Activated CD8-positive, alpha-beta T cell treated with anti-CD3 and anti-CD28 coated beads, Interleukin-2, amount 10 ng/mL, durations not matched to agents 7 days and 5 days (primary cell): ENCODE measurements at places on chromosomes 4 and X. TPM values are rescaled to one million over a fixed set of nuclear protein-coding genes. Genes with fewer than 3 reads are reported as not detected.

ANOS1 gene
- total RNA-seq: 0.03 TPM

VCX3A gene
- not detected for total RNA-seq

TRAM1L1 gene
- not detected for total RNA-seq

ARR3 gene
- not detected for total RNA-seq

MAGEA2 gene
- not detected for total RNA-seq

LETM1 gene
- 56.6 TPM for total RNA-seq

- no peaks in the 10 kb centered on the region for H3K4me1 ChIP-seq
- H3K27me3 ChIP-seq: no peaks in the 10 kb centered on the region
- H3K4me3 ChIP-seq: no peak overlapping the region
- no peaks in the 10 kb centered on the region for H3K36me3 ChIP-seq
- DNase-seq: no peak
Observed at GRCh38 chr4:167290678-167291077, 56.4 kb upstream of the SPOCK3 start.

GRCh38 chr4:76954489-76954888, 4.9 kb downstream of the SEPTIN11 start:
- H3K36me3 ChIP-seq: peaks cover 9% of the 10 kb centered on the region
- H3K27ac ChIP-seq: no peak overlapping the region
- no peak overlapping the region for H3K4me3 ChIP-seq
- H3K4me1 ChIP-seq: peaks cover 13% of the 10 kb centered on the region
- DNase-seq: no peak

GRCh38 chr4:124943145-124943889, 230.8 kb upstream of the ANKRD50 start:
- no peaks in the 10 kb centered on the region for H3K36me3 ChIP-seq
- no peaks in the 10 kb centered on the region for H3K4me1 ChIP-seq
- no peak for DNase-seq
- no peaks in the 10 kb centered on the region for H3K27me3 ChIP-seq
- H3K4me3 ChIP-seq: no peak overlapping the region

DNA sequence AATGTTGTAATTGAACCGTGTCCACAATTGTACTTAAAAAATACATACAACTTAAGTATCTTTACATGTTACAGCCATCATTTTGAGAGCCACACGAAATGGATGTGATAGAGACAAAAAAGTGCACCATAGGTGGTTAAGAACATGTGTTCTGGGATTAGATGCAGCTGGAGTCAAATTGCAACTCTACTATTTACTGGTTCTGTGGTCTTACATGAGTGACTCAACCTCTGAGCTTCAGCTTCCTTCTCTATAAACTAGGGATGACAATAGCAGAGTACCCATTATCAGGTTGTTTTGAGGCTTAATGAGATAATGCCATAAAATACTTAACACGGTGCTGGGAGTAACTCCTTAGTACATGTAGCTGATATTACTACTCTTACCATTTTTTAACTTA, 130.4 kb downstream of the IDS start:
- no peak overlapping the region for H3K4me3 ChIP-seq
- H3K27me3 ChIP-seq: no peaks in the 10 kb centered on the region
- no peaks in the 10 kb centered on the region for H3K4me1 ChIP-seq
- H3K36me3 ChIP-seq: no peaks in the 10 kb centered on the region
- no peak for DNase-seq

GRCh38 chr4:87574996-87575395, 33.3 kb upstream of the DSPP start:
- H3K27ac ChIP-seq: no peak overlapping the region
- H3K36me3 ChIP-seq: no peaks in the 10 kb centered on the region
- no peak for DNase-seq
- H3K4me1 ChIP-seq: peaks cover 10% of the 10 kb centered on the region
- H3K4me3 ChIP-seq: no peak overlapping the region
- peaks cover 9% of the 10 kb centered on the region for H3K27me3 ChIP-seq

GRCh38 chrX:10259716-10260115, 102.9 kb downstream of the CLCN4 start:
- DNase-seq: no peak
- no peak overlapping the region for H3K27ac ChIP-seq
- no peaks in the 10 kb centered on the region for H3K36me3 ChIP-seq
- H3K4me3 ChIP-seq: no peak overlapping the region
- H3K4me1 ChIP-seq: no peaks in the 10 kb centered on the region

DNA sequence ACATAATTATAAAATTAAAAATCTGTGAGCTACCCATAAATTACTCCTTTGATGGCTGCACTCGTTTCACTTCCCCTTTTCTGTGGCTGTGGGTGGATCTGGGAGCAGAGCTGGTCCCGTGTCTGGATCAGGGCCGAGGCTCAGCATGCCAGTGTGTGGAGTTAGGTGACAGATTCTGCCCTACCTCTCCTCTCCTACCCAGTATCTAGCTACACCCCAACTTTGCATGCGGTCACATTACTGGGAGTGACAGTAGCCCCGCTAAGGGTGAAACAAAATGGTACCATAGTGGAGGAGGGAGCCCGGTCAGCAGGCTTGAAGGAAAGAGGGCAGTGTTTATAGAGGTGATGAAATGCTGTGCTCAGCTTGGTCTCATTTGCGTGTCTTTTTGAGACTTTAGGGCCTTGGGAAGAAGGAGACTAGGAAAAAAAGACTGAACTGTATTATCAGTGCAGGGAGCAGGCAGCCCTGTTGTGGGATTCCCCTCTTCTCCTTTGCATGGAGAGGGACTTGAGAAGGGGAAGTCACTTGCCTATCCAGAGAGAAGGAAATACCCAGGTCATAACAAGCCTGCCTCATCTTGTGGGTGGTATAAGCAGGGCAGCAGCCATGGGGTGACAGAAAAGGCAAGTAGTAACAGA, 48.4 kb downstream of the ARHGAP10 start:
- no peak for DNase-seq
- H3K27me3 ChIP-seq: no peaks in the 10 kb centered on the region
- H3K4me3 ChIP-seq: no peak overlapping the region
- no peak overlapping the region for H3K27ac ChIP-seq
- peaks cover 2% of the 10 kb centered on the region for H3K4me1 ChIP-seq

DNA sequence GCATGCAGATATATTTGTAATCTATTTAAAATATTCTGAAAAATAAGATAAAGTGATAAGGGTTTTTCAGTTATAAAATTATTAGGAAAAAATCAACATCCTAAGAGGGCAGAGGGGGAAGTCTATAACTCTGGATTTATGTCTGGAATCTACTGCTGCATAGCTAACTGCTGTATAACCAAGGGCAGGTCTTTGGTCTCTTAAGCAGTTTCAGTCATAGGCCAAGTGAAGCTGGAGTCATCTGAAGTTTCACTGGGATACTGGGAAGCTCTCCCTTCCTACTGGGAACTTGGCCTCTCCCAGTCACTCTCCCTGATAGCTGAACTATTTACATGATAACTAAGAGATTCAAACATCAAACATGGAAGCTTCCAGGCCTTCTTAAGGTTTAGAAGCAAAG, 1409.9 kb upstream of the PCDH7 start:
- no peaks in the 10 kb centered on the region for H3K27me3 ChIP-seq
- no peak overlapping the region for H3K27ac ChIP-seq
- H3K36me3 ChIP-seq: no peaks in the 10 kb centered on the region
- H3K4me3 ChIP-seq: no peak overlapping the region
- H3K4me1 ChIP-seq: no peaks in the 10 kb centered on the region
- DNase-seq: no peak

- H3K36me3 ChIP-seq: no peaks in the 10 kb centered on the region
- DNase-seq: no peak
- no peak overlapping the region for H3K4me3 ChIP-seq
- H3K27ac ChIP-seq: no peak overlapping the region
Observed at GRCh38 chrX:133444196-133444595, 28.9 kb upstream of the GPC4 start.

- H3K27ac ChIP-seq: no peak overlapping the region
- no peak for DNase-seq
- H3K4me3 ChIP-seq: no peak overlapping the region
- no peaks in the 10 kb centered on the region for H3K27me3 ChIP-seq
Observed at GRCh38 chrX:816411-816810, 185.8 kb downstream of the SHOX start.

GRCh38 chr4:4339504-4340085, 47.3 kb upstream of the NSG1 start:
- no peak overlapping the region for H3K4me3 ChIP-seq
- no peak overlapping the region for H3K27ac ChIP-seq
- no peak for DNase-seq
- no peaks in the 10 kb centered on the region for H3K36me3 ChIP-seq

DNA sequence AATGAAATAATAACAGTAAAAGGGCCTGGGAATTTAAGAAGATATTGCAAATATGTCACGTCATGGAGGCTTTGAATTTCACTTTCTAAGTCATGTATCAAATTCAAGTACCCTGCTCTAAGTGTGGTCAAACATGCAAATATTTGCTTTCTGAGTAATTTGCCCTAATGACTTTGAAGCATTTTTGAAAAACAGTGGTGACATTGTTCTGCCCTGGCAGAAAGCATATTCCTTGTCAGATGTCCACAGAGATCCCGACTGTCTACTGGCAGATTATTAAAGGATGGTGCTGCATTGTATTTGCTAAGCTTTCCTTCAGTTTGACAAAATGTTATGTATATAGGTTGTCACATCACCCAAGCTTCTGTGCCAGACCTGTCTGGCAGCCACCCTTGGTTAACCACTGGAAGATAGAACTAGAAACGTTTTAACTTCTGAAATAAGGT, 92.5 kb downstream of the ANK2 start:
- no peaks in the 10 kb centered on the region for H3K36me3 ChIP-seq
- no peak overlapping the region for H3K4me3 ChIP-seq
- H3K4me1 ChIP-seq: peaks cover 7% of the 10 kb centered on the region
- no peak overlapping the region for H3K27ac ChIP-seq

- no peak overlapping the region for H3K27ac ChIP-seq
- peaks cover 11% of the 10 kb centered on the region for H3K4me1 ChIP-seq
- peak; percentile 23 for DNase-seq
- peaks cover 3% of the 10 kb centered on the region for H3K36me3 ChIP-seq
- H3K27me3 ChIP-seq: peaks cover 53% of the 10 kb centered on the region
Observed at GRCh38 chr4:180058691-180059215, 2184.4 kb upstream of the TENM3 start.

- no peak overlapping the region for H3K27ac ChIP-seq
- H3K27me3 ChIP-seq: no peaks in the 10 kb centered on the region
- no peak for DNase-seq
- H3K4me1 ChIP-seq: no peaks in the 10 kb centered on the region
Observed at GRCh38 chrX:27966492-27966891, 14.8 kb downstream of the DCAF8L1 start.

- H3K27me3 ChIP-seq: no peaks in the 10 kb centered on the region
- no peak overlapping the region for H3K27ac ChIP-seq
- no peaks in the 10 kb centered on the region for H3K4me1 ChIP-seq
- H3K4me3 ChIP-seq: no peak overlapping the region
Observed at GRCh38 chrX:105114554-105115130, 105.9 kb downstream of the TEX13A start.

- no peak overlapping the region for H3K4me3 ChIP-seq
- H3K4me1 ChIP-seq: peaks cover 15% of the 10 kb centered on the region
- no peaks in the 10 kb centered on the region for H3K36me3 ChIP-seq
- H3K27ac ChIP-seq: no peak overlapping the region
Observed at GRCh38 chr4:105140684-105141490, 5.8 kb upstream of the TET2 start.
